ENCODE measurements at places on chromosomes 5 and 9. TPM values are rescaled to one million over a fixed set of nuclear protein-coding genes. Genes with fewer than 3 reads are reported as not detected.

GRCh38 chr9:8168916-8169438 lies 369.4 kb upstream of the DMAC1 start:
- H3K27me3 ChIP-seq = no peaks in the 10 kb centered on the region
- no peaks in the 10 kb centered on the region for H3K4me1 ChIP-seq
- no peak overlapping the region for H3K4me3 ChIP-seq
- no peak overlapping the region for H3K27ac ChIP-seq
- H3K36me3 ChIP-seq = no peaks in the 10 kb centered on the region
- no peak for DNase-seq

Gene ABCA1
- total RNA-seq = 51.1 TPM

DNA sequence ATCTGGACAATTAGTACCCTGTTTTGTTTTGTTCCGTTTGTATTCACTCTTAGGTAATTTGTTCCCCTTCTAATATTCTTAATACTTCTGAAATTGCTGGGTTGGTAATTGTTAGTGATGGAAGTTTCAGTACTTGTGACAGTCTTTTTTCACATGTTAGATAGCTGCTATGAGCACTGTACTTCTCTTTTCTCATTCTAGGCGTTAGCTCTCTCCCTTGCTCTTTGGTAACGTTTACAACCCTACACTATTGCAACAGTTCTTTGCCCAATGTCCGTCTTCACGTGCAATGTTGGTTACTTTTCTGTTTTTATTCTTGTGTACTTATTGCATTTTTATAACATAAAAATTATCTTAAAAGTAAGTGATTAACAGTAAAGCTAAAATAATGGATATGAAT lies 1509.0 kb downstream of the MAT2B start:
- H3K4me3 ChIP-seq = no peak overlapping the region
- H3K4me1 ChIP-seq = no peaks in the 10 kb centered on the region
- H3K27me3 ChIP-seq = no peaks in the 10 kb centered on the region
- H3K36me3 ChIP-seq = no peaks in the 10 kb centered on the region
- DNase-seq = no peak

DNA sequence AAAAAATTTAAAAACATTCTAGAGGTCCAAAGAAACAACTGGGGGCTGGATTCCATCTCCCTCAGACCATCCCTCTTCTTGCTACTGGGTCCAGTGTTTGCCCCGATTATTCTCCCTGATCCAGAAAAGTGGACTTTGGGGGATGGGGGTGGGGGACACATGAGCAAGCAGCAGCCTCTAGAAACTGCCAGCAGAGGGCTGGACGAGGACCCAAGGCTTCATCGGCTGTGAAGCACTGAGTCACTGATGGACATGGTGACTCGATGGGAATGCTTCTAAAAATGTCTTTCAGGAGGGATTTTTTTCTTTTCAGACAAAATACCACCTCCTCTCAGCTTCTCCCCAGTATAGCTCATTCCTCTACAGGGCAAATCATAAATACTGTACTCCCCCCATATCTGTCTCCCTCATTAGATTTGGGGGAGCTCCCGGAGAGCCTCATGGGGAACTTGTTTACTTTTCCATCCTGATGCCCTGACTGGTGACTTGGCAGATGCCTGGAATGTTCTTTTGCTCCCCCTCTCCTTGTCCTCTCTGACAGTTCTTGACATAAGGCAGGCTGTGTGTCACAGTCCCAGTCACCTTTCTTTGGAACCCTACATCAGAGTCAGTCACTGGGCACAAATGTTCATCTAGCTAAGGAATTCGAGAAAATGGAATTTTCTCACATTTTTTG lies 67.2 kb upstream of the STC2 start:
- peaks cover 17% of the 10 kb centered on the region for H3K4me1 ChIP-seq
- no peak overlapping the region for H3K4me3 ChIP-seq
- H3K27me3 ChIP-seq = no peaks in the 10 kb centered on the region
- H3K36me3 ChIP-seq = no peaks in the 10 kb centered on the region

Gene IL5
- not detected for total RNA-seq
